ENCODE measurements at places on chromosomes 4 and X.

- no peak for DNase-seq
Observed at GRCh38 chrX:67601771-67602170, 58.0 kb downstream of the AR start.

- no peak for DNase-seq
Observed at GRCh38 chr4:99622341-99622740, 35.3 kb downstream of the C4orf54 start.

DNA sequence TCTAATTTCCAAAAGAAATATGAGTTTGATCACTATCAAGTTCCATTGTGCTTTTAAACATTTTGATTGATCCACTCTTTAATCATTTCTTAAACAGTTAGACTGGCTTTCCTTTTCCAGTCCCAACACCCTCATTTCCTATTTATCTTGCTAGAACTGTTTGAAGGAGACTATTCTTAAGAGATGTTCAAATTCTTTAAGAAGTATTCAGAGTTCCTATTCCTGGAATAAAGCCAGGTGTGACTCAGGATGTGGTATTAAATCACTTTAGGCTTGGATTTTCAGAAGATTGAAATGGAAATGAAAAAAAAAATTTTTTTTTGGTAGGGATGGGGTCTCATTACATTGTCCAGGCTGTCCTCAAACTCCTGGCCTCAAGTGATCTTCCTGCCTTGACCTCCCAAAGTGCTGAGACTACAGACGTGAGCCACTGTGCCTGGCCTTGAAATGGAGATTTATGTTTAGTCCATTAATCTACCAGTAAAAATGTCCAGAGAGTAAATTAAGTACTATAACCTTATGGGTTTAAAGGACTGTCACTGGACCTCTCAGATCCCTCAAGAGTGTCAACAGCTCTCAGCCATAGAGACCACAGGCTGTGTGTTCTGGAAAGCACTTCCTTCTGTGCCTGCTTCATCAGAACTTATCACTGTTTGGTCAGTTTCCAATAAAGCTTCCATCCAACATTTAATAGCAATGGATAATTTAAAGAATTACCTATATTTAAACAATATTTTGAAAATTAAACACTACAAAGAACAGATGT is 90.7 kb downstream of the CDS1 start:
- no peak for DNase-seq

DNA sequence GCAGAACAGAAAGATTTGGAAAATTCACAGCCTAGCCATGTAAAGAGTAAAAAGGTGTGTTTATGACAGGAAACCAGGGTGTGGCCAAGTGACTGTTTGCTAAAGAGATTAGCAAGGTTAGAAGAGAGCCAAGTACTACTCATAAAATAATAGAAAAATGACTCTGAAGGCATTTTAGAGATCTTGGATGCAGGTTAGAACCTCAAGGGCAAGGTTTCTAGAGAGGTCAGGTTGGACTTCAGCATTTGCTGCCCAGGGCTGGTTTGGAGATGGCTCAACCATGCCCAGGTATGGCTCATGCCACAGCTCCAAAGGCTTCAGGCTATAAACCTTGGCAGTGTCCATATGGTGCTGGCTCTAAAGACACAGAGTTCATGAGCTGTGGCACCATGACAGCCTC is 40.6 kb upstream of the ADGRA3 start:
- DNase-seq, result no peak

DNA sequence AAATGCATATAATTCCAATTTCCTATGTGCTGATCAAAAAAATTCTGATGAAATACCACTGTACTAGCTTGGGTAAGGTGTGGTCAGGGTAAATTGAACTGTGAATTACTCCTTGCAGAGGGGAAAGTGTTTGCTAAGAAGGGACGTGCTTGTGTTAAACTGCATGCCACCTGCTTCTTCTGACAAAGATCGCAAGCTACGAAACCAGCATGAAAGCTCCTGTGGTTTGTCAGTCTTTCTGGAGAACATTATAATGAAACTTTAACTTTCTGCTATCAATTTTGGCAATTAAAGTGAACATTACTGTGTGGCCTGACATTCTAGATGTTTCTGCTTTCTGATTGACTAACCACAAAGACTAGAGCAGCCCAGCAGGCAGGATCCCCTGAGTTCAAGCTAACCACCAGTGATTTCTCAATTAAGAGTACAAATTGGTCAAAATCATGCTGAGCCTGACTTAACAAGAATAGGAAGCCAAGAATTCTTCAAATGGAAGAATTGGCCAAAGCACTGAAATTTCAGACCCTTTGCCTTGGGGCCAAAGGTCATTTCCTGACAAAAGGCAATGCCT is 239.0 kb downstream of the SLITRK2 start:
- no peak for DNase-seq

DNA sequence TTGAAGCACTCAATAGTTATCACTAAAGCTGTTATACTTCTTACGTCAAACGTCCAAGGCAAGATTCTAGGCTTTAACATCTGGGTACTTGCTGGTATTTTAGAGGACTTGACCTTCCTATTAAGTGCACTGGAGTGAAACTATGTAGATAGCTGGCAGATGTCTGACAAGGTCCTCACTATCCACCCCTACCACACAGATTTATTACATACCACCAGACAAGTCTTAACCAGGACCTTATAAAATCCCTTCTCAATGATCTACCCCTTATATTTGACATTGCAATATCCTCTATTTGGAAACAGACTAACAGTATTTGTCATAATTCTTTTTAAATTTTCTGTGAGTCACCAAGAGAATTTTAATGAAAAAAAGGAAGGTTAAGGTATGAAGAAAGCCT is 78.8 kb downstream of the PDGFC start:
- DNase-seq, result no peak

DNA sequence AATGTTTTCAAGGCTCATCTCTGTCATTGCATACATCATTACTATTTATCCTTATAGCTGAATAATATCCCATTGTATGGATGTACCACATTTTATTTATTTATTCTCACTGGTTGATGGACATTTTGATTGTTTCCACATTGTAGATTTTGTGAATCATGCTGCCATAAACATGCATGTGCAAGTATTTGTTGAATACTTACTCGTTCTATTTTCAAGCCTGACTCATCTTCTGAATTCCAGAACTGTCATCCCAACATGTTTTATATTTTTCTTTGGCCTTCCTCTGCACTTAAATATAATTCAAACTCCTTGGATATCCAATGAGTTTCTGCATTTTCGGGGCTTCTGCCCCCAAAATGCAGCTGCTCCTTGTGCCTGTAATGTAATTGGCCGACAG is 77.6 kb downstream of the MXRA5 start:
- DNase-seq, result no peak

DNA sequence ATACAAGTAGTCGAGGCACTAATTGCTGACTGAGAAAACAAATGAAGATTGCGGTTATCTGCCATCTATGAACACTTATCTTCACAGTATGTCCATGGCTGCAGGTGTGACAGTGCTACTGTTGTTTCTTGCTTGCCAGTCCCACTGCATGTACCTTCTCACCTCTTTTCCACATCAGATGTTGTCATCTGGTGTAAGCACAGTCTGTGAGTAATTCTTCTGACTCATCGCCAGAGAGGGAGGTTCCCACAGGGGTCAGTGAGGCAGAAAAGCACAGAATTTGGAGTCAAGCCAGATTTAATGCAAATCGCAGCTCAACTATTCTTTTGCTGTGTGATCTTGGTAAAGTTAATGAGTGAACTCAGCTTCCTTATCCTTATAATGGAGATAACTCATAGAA is 144.4 kb downstream of the GLRA2 start:
- no peak for DNase-seq

DNA sequence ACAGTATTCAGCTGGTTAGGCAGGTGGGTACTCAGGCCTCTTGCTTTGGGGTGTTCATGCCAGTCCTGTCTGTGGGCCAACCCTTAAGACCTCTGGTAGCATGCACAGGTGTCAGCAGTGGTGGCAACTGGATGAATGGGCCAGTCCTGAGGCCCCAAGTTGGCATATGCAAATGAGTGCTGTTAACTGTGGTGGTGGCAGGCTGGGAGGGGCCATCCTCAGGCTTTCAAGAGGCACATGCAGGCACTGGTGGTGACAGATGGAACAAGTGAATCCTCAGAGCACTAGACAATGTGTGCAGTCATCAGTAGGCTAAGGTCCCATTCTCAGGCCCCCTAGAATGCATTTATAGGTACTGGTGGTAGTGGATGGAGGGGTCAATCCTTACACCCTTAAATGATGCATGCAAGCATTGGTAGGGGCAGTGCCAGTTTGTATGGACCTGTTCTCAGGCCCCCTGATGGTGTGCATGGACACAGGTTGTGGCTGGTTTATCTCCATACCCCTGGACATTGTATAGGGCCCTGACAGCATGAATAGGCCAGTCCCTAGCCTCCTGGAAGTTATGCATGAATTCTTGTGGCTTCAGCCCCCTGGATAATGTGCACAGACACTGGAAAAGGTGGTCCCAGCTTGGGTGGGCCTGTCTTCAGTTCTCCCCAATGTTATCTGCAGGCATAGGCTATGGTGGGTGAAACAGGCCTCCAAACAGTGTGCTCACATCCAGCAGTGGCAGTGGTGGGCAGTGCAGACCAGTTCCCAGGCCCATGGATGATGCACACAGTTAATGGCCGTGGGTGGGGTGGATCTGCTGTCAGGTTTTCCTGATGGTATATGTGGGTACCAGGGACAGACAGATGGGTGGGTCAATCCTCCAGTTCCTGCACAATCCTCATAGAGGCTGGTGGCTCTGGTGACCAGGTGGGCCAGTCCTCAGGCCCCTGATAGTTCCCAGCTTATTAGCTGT is 24.7 kb downstream of the TECRL start:
- peak; percentile 45 for DNase-seq

DNA sequence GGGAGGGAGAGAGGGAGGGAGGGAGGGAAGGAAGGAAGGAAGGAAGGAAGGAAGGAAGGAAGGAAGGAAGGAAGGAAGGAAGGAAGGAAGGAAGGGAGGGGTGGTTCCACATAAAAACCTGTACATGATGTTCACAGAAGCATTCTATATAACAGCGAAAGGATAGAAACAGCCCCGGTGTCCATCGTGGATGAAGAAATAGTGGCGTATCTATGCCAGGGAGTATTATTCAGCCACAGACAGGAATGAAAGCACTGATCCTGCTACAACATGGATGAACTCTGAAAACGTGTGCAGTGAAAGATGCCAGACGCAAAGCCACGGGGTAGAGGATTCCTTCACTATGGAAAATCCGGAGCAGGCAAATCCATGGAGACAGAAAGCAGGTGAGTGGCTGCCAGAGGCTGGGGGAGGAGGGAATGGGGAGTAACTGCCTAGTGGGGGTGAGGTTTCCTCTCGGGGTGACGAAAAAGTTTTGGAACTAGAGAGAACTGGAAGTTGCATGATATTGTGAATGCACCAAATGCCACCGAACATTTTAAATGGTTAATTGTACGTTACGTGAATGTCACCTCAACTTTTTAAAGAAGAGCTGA is 92.2 kb downstream of the ABLIM2 start:
- no peak for DNase-seq

DNA sequence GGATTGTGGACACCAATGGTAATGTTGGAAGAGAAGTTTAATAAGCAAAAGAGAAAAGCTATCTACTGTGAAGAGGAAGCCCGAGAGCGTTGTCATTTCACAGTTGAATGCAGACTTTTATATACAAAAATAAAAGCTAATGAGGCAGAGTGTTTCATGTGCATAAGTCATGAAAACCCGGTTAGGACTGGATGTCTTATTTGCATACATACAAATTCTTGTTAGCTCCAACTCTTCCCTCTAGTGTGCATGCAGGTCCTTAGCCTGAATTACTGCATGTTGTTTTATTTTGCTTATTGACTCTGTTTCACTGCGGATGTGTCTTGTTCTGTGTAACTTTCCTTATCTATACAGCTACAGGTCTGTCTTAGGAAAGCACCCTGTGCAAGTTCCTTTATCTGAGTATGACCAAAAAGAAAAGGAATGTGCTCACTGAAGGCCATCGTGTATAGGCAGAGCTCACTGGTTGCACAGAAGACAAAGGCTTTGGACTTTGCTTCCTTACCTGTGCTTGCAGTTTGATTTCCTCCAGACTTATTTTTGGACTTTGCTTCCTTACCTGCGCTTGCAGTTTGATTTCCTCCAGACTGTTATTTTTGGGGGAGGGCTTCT is 25.1 kb upstream of the UGT2B11 start:
- no peak for DNase-seq

DNA sequence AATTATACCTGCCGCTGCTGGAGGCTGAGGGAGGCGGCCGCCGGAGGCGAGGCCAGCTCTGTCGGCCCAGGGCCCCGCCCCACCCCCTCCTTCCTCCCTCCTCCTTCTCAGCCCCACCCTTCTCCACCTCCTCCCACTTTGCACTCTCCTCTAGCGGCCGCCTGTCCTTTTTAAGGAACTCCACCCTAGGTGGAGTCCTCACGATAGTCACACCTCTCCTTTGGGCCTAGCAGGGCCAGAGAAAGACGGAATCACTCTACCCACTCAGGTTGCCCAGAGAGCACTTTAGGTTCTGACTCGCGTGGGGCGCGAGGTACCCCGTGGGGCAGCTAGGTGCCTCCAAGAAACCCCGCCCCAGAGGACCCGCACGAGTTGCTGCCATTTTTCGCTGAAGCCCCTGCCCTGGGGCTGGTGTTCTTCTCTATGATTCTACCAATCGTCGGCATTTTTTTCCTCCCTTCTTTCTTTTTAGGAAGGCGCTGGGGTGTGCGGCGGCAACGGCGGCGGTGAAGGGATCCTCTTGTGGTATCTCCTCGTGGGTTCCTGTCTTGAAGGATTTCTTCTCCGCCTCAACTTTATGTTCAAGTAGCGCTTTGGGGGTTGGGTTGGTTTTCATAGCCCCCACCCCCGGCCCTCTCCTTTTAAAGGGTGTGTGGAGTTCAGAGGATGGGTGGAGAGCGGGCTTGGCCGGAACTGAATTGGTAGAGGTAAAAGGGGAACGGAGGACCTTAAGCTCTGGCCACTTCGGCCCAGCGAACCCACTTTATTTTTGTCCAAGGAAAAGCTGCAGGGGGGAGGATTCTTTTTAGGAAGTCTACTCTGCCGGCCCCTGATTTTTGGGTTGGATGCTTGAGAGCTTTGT is at the start of gene KLF8:
KLF8 (plus strand) TSS at position 136 of the 862 bp plus-strand sequence. CDS start 979 bp downstream, outside the sequence.
- DNase-seq, result no peak

GRCh38 chr4:24010573-24010972 is 120.7 kb upstream of the PPARGC1A start:
- no peak for DNase-seq

GRCh38 chrX:68180579-68180978 is 252.7 kb downstream of the OPHN1 start:
- no peak for DNase-seq

GRCh38 chr4:25981749-25982148 is 67.7 kb downstream of the SMIM20 start:
- DNase-seq, result no peak

GRCh38 chr4:124318292-124318691 is 394.2 kb downstream of the ANKRD50 start:
- no peak for DNase-seq

DNA sequence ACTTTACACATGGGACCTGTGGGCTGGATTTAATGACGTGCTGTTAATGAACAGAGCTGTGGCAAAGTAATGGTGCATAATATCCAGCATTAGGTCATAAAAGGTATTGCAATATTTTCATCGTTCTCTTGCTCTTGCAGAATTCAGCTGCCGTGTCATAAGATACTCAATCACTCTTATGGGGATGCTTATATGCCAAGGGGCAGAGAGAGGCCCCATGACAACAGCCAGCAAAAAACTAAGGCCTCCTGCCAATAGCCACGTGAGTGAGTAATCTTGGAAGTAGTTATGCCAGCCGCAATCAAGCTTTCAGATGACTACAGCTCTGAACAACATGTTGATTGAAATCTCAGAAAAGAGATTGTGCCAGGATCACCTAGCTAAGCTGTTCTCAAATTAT is 616.9 kb downstream of the FSTL5 start:
- DNase-seq, result no peak

GRCh38 chr4:109691411-109691920 is 11.8 kb downstream of the CASP6 start:
- no peak for DNase-seq

- DNase-seq, result no peak
Observed at GRCh38 chr4:167897116-167897515, 195.2 kb upstream of the ANXA10 start.

Data from type B pancreatic cell (in vitro differentiated cells).